H1 (cell line): ENCODE measurements at places on chromosomes 4 and X. TPM values are rescaled to one million over a fixed set of nuclear protein-coding genes. Genes with fewer than 3 reads are reported as not detected.

DNA sequence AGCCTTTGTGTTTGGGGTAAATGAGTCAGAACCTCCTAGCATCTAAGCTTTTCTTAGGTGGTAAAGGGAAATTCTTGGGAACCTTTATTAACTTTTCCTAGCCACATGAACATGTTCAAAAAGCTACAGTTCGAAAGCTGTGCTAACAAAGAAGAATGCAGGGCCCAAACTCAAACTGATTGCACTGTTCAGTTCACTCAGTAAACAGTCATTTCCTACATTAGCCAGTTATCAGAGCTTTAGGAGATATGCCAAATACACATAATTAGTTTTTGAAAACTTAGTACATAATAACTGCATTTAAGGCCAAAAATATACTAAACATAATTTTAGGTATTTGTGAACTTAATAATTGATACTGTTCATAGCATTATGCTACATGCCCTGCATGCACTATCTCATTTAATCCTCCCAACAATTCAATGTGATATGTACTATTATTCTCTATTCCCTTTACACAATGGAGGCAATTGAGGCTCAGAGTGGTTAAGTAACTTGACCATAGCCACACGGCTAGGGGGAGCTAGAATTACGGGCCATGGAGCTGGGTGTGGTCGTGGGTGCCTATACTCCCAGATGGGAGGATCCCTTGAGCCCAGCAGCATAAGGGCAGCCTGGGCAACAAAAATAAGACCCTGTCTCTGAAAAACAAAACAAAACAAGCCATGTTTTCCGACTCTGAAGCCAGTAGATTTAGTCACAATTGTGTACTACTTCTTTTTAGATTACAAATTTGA lies 43.9 kb upstream of the PDGFRA start:
- no peaks in the 10 kb centered on the region for H3K27me3 ChIP-seq
- no peaks in the 10 kb centered on the region for H3K4me1 ChIP-seq
- DNase-seq, result no peak
- H3K27ac ChIP-seq, result no peak overlapping the region
- H3K4me3 ChIP-seq, result no peak overlapping the region
- H3K36me3 ChIP-seq, result no peaks in the 10 kb centered on the region

GRCh38 chr4:3123181-3123671 lies 48.7 kb downstream of the HTT start:
- no peaks in the 10 kb centered on the region for H3K27me3 ChIP-seq
- DNase-seq, result no peak
- H3K4me1 ChIP-seq, result no peaks in the 10 kb centered on the region

GRCh38 chr4:150216726-150217125 lies 138.5 kb downstream of the DCLK2 start:
- H3K4me3 ChIP-seq, result no peak overlapping the region
- no peaks in the 10 kb centered on the region for H3K36me3 ChIP-seq
- H3K27me3 ChIP-seq, result no peaks in the 10 kb centered on the region
- no peaks in the 10 kb centered on the region; the same call in 1 of the 2 replicates for H3K4me1 ChIP-seq
- no peak for DNase-seq
- no peak overlapping the region for H3K27ac ChIP-seq

Gene FHDC1
- 27.7 and 28.6 TPM in 2 replicates for total RNA-seq

DNA sequence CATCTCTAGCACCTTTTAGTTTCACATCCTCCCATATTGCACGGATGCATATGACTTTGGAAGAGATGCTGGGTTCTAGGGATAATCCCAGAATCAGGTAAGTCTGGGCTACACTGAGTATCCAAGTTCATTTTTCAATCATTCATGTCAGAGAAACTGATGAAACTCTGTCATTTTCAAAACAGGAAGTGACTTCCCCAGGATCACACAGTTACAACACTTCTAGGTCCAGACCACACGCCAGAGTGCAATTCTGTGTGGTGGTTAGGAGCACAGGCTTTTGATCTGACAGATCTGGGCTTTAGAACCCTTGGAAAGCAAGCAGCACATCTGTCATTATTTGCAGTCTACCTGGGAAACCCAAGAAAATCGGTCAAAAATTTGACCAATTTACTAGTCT lies 52.1 kb upstream of the CDKN2AIP start:
- DNase-seq, result no peak
- no peaks in the 10 kb centered on the region for H3K4me1 ChIP-seq
- no peak overlapping the region for H3K4me3 ChIP-seq
- H3K36me3 ChIP-seq, result no peaks in the 10 kb centered on the region
- H3K27me3 ChIP-seq, result no peaks in the 10 kb centered on the region

GRCh38 chrX:155001873-155002272 lies 20.6 kb downstream of the F8 start:
- H3K27me3 ChIP-seq, result no peaks in the 10 kb centered on the region
- H3K27ac ChIP-seq, result no peak overlapping the region
- no peaks in the 10 kb centered on the region for H3K4me1 ChIP-seq
- no peak overlapping the region for H3K4me3 ChIP-seq
- no peak for DNase-seq

DNA sequence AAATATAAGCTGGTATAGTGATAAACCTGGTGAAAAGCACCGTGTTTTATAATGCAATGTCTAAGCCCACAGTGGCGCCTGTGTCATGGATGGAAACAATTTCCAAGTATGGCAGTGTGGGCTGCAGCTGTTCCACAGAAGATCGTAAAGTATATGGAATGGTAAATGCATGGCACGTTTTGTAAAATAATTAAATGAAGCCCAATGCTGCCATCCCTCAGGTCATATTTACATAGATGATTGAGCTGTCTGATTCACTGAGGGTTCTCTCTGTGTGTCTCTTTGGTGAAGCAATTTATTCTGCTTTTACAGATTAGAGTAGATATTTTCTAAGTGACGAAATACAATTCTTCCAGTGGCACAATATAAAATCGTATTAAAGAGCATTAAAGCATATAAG lies 164.8 kb downstream of the ASMT start:
- H3K4me1 ChIP-seq, result no peaks in the 10 kb centered on the region
- no peak overlapping the region for H3K4me3 ChIP-seq
- no peak overlapping the region for H3K27ac ChIP-seq
- no peak for DNase-seq

- H3K27me3 ChIP-seq, result no peaks in the 10 kb centered on the region
- no peaks in the 10 kb centered on the region for H3K36me3 ChIP-seq
- H3K4me1 ChIP-seq, result no peaks in the 10 kb centered on the region
- no peak for DNase-seq
- H3K27ac ChIP-seq, result no peak overlapping the region
These were observed 126.5 kb downstream of the REELD1 start for GRCh38 chr4:146340798-146341197.

Gene SUPT20HL1
- total RNA-seq, result not detected in 2 replicates

GRCh38 chrX:48919360-48919841 lies 577 bp upstream of the PIM2 start:
- peak overlapping the region; percentile 83 for H3K27ac ChIP-seq
- peaks cover 12% of the 10 kb centered on the region for H3K4me1 ChIP-seq
- peak; percentile 56 for DNase-seq
- H3K4me3 ChIP-seq, result peak overlapping the region; percentile 63
- no peaks in the 10 kb centered on the region for H3K27me3 ChIP-seq
- peaks cover 4% of the 10 kb centered on the region; the same call in 1 of the 2 replicates for H3K36me3 ChIP-seq

Gene RFC1
- total RNA-seq, result 78.0 and 83.8 TPM in 2 replicates

Gene PABPC1L2B
- 0.59 and 1.7 TPM in 2 replicates for total RNA-seq

DNA sequence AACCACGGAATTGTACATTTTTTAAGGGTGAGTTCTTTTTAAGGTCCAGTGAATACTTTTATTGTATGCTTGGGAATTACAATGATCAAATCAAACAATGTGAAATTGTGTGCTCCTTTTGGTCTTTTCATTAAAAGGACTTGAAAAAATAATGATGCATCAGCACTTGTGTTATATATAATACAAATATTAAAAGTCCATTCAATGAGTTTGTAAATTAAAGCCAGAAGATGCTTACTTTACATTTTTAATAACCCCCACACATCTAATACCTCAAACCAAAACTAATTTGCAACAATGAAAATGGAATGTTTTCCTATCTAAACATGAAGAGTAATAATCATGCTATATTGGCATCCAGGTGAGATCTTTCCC lies 369.8 kb upstream of the LCORL start:
- no peak for DNase-seq
- no peaks in the 10 kb centered on the region for H3K27me3 ChIP-seq
- H3K36me3 ChIP-seq, result no peaks in the 10 kb centered on the region
- H3K4me3 ChIP-seq, result no peak overlapping the region
- H3K4me1 ChIP-seq, result no peaks in the 10 kb centered on the region

- no peak overlapping the region for H3K27ac ChIP-seq
- no peaks in the 10 kb centered on the region for H3K36me3 ChIP-seq
- DNase-seq, result peak; percentile 50
- H3K27me3 ChIP-seq, result no peaks in the 10 kb centered on the region
- H3K4me1 ChIP-seq, result peaks cover 3% of the 10 kb centered on the region; the same call in 1 of the 2 replicates
- H3K4me3 ChIP-seq, result no peak overlapping the region
These were observed 56.3 kb downstream of the SHROOM2 start for GRCh38 chrX:9842541-9842940.

GRCh38 chr4:145736241-145736831 lies 56.4 kb downstream of the C4orf51 start:
- no peak for DNase-seq
- H3K4me3 ChIP-seq, result no peak overlapping the region
- H3K36me3 ChIP-seq, result no peaks in the 10 kb centered on the region
- H3K27me3 ChIP-seq, result no peaks in the 10 kb centered on the region
- H3K4me1 ChIP-seq, result peaks cover 13% of the 10 kb centered on the region
